ENCODE measurements at places on chromosomes 1 and 21. TPM values are rescaled to one million over a fixed set of nuclear protein-coding genes. Genes with fewer than 3 reads are reported as not detected.

GRCh38 chr1:24317081-24317480 is 2.1 kb upstream of the GRHL3 start:
- peaks cover 12% of the 10 kb centered on the region for H3K4me1 ChIP-seq
- H3K27ac ChIP-seq, result no peak overlapping the region
- no peaks in the 10 kb centered on the region for H3K36me3 ChIP-seq
- no peak for DNase-seq

RXRG gene
- total RNA-seq, result 10.4 TPM

GRCh38 chr1:115781343-115781742 is 12.8 kb upstream of the CASQ2 start:
- DNase-seq, result no peak
- H3K4me1 ChIP-seq, result no peaks in the 10 kb centered on the region
- no peak overlapping the region for H3K27ac ChIP-seq
- no peaks in the 10 kb centered on the region for H3K36me3 ChIP-seq
- no peak overlapping the region for H3K4me3 ChIP-seq

CD34 gene
- 0.20 TPM for total RNA-seq

GRCh38 chr1:95072117-95072516 is 634 bp downstream of the ALG14 start:
- no peak for DNase-seq
- no peaks in the 10 kb centered on the region for H3K36me3 ChIP-seq
- peaks cover 2% of the 10 kb centered on the region for H3K4me1 ChIP-seq
- peaks cover 3% of the 10 kb centered on the region for H3K27me3 ChIP-seq
- peak overlapping the region; percentile 95 for H3K4me3 ChIP-seq

- H3K27me3 ChIP-seq, result peaks cover 5% of the 10 kb centered on the region
- DNase-seq, result no peak
- no peak overlapping the region for H3K27ac ChIP-seq
- peaks cover 4% of the 10 kb centered on the region for H3K4me1 ChIP-seq
- H3K36me3 ChIP-seq, result peaks cover 4% of the 10 kb centered on the region
Measured at GRCh38 chr1:114234408-114235124, 80.9 kb upstream of the SYT6 start.

DNA sequence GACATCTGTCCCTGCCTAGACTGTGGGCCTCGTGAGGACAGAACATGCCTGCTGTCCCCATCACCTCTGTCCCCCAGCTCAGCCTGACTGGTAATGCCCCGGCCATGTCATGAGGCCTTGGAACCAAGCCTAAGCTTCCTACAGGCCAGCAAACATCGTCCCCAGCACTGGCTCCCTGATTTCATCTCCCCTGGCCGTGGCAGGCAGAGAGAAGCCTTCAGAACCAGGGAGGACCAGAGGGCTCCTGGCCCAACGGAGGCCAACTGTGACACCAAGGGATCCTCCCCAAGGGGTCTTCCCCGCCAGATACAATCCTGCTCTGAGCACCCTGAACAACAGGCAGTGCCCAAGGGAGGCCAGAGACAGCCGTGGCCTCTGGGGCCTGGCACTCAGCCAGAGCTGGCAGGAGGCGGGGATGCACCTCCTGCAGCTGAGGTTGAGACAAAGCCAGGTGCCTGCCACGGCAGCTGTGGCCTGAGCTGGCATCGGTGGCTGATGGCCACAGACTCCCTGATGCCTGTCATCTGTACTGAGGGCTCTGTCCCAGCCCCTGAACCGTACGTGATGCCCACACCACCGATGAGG is 9.9 kb upstream of the NPHP4 start:
- H3K27ac ChIP-seq, result no peak overlapping the region
- H3K36me3 ChIP-seq, result no peaks in the 10 kb centered on the region
- H3K4me3 ChIP-seq, result no peak overlapping the region
- DNase-seq, result peak; percentile 16
- peaks cover 19% of the 10 kb centered on the region for H3K4me1 ChIP-seq

GRCh38 chr1:208160259-208160819 is 83.8 kb downstream of the PLXNA2 start:
- H3K27ac ChIP-seq, result peak overlapping the region; percentile 18
- no peak overlapping the region for H3K4me3 ChIP-seq
- no peak for DNase-seq
- H3K4me1 ChIP-seq, result peaks cover 55% of the 10 kb centered on the region
- no peaks in the 10 kb centered on the region for H3K36me3 ChIP-seq

CD164L2 gene
- not detected for total RNA-seq

MYOCOS gene
- total RNA-seq, result not detected

- DNase-seq, result no peak
- H3K36me3 ChIP-seq, result no peaks in the 10 kb centered on the region
- peaks cover 16% of the 10 kb centered on the region for H3K4me1 ChIP-seq
- no peak overlapping the region for H3K4me3 ChIP-seq
- no peak overlapping the region for H3K27ac ChIP-seq
Measured at GRCh38 chr1:109801791-109802135, 38.0 kb upstream of the EPS8L3 start.
